Inflammatory macrophage treated with lipopolysaccharide for 4 hours (primary cell): ENCODE measurements at places on chromosomes 1 and 21.
A peak's percentile ranks its signal among the peaks of the same experiment; 100 is the strongest.

DNA sequence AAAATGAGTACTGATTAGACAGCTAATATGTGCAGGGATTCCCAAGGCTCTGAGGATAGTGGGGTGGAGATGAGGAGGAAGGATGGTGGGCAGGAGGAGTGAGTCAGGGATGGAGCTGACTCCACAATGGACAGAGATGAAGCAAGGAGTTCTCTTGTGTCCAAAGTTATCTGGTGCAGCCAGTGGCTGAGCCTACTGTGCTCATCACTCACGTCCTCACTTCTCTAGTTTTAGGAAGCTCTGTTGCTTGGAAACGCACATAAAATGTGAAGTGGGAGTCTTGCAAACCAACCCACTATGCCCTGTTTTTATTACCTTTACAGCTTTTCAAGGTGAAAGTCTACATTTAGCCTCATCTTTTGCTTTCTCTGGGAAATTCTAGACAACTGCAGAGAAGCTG lies 36.5 kb upstream of the SAMD13 start:
- DNase-seq = no peak

GRCh38 chr1:156515956-156516355 lies 15.4 kb upstream of the MEF2D start:
- peak; percentile 73 for DNase-seq

- no peak for DNase-seq
Measured at GRCh38 chr1:38898653-38899230, 17.4 kb upstream of the GJA9 start.

GRCh38 chr1:182335771-182336566 lies 55.6 kb downstream of the GLUL start:
- no peak for DNase-seq

DNA sequence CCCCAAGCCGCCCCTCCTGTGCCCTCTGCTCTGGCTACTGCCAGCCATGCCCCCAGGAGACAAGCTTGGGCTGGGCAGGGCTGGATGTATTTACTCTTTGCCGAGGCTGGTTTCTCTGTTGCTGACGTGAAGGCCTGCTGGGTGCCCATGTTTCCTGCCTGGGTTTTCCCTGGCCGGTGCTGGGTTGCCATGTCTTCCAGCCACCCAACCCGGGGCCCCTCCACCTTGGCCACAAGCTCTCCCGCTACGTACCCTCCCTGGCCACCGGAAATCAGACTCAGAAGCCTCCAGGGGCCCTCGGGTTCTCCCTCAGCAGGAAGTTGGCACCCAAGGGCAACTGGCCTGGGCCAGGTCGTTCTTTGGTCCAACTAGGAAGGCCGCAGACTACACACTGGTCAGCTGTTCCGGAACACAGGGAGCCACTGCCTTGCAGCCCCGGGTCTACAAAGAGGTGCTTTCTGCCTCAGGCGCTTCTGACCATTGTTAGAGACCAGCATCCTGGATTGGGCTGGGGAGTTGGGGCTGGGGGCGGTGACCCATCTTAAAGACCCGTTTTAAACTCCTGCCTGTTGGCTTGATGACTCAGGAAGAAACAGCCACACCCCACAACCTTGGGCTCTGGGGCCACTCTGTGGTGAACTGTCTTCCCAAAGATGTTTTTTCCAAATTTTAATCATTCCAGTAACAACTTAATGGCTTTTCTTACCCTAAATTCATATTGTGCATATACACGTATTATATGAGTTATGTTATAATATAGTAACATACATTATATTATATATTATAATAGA lies 71.2 kb upstream of the RUNX3 start:
- DNase-seq = no peak

- DNase-seq = no peak
Measured at GRCh38 chr1:235030919-235031596, 97.6 kb downstream of the TOMM20 start.

DNA sequence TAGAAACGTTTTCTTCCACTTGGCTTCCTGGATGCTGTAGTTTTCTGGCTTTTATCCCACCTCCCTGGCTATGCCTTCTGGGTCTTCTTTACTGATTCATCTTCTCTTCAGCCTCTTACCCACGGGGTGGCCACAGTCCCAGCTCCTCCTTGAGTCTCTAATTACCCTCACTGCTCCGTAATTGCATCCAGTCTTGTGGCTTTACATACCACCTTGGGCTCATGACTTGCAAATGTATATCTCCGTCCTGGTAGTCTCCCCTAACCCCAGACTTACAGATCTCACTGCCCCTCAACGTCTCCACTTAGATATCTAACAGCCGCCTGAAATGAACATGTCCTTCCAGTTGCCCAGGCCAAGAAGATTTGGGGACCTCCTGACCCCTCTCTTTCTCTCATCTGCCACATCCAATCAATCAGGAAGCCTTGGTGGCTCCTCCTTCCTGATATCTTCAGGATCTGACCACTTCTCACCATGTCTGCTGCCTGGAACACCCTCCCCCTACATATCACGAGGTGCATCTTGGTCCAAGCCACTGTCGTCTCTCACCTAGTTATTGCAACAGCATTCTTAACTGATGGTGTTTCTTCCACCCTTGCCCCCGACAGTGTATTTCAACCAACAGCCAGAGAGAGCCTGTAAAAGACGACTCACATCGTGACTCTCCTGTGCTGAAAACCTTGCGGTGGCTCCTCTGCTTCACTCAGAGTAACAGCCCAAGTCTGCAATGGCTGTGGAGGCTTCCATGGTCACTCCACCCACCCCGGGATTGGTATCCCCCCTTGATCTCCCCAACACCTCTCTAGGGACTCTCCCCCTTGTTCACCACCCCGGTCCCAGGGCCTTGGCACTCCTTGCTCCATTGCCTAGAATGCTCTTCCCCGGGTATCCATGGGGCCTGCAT lies 219.0 kb upstream of the POU3F1 start:
- no peak for DNase-seq

DNA sequence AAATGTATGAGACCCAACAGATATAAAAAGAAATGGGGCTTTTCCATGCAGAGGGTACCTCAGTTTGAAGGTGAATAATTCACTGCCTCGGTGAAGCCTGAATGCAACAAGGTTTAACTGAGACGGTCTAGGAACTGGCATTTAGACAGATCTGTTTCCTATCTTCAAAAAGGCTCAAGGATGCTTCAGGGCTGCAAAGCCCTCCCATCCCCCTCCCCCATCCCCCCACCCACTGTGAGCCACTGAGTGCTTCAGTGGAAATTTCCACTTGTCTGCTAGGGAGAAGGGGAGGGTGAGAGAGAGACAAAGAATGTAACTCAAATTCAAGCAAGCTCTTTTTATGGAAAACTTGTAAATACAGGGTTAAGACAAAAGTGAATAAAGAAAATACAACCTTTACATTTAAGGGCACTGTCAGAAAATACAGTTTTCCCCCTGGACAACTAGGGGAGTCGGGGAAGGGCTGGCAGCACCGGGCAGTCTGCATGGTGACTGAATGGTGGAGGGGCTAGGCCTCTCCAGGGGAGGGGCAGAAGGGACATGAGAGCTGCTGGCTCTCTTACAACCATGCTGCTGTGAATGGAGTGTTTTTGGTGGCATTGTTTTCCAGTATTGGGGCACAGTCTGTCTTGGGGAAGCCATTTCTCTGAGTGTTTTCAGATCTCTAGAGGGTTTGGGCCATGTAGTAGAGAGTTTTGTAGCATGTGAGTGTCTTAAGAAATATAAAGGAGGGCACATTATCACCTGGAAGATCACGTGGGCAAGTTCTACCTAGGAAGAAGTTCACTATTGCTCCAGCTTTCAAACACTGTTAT lies 56.7 kb downstream of the MRPS6 start:
- DNase-seq = no peak

DNA sequence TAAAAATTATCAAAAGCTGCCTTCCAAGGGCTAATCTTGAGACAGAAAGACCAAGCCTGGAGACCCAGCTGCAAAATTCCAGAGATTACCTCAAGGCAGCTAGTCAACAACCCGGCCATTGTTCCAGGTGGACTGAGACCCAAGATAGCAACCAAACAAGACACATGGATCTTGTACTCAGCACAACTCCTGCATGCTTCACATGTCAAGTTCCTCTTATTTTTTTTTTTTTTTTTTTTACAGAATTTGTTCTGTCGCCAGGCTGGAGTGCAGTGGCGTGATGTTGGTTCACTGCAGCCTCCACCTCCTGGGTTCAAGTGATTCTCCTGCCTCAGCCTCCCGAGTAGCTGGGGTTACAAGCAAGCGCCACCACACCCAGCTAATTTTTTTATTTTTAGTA lies 40.1 kb downstream of the CD2 start:
- peak; percentile 5 for DNase-seq

DNA sequence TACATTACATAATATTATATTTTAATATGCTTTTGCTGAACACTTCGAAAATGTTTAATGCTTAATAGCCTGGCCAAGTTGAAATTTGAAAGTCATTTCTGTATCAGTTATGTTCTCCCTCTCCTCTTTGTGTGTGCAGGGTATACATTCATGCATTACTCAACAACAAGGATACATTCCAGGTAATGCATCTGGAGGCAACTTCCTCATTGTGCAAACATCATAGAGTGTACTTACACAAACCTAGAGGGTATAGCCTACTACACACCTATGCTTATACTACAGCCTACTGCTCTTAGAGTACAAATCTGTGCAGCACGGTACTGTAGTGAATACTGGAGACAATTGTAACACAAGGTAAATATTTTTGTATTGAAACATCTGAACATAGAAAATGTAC lies 407.3 kb downstream of the MRPL39 start:
- no peak for DNase-seq

- DNase-seq = no peak
Measured at GRCh38 chr1:193318347-193318746, 131.9 kb upstream of the B3GALT2 start.

- peak; percentile 92 for DNase-seq
Measured at GRCh38 chr1:40341491-40342380, 24.6 kb upstream of the COL9A2 start.

GRCh38 chr1:10794724-10795275 lies 1.6 kb downstream of the CASZ1 start:
- peak; percentile 2 for DNase-seq

GRCh38 chr1:39800471-39800835 lies 11.8 kb upstream of the BMP8B start:
- no peak for DNase-seq

DNA sequence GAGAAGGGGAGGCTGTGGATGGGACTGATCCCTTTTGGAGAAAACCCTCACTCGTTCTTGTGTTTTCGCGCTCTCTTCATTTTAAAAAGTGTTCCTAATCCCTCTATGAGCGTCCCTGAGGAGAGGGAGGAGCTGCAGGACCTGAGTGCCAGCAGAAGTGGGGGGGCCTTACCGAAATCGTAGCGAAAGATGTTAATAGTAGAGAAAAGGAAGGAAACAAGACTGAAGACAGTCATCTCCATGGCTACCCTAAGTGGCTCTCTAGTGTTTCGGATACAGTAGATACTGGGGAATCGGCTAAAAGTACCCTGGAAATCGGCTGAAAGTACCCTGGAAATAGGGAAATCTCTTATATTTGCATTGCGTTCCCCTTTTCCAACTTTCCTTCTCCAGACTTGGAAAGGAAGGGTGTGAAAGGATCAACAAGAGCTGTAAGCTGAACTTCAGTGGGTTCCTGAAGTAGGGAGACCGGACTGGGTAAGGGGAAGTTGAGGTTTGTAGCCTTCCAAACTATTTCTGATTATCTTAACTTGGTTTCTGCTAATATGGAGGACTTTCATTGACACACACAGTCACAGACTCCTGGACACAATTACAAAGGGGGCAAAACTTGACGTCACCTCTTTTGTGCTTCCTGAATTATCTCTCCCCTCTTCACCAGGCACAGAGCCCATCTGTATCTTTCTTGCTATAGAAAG lies 486 bp upstream of the DSTYK start:
- no peak for DNase-seq

DNA sequence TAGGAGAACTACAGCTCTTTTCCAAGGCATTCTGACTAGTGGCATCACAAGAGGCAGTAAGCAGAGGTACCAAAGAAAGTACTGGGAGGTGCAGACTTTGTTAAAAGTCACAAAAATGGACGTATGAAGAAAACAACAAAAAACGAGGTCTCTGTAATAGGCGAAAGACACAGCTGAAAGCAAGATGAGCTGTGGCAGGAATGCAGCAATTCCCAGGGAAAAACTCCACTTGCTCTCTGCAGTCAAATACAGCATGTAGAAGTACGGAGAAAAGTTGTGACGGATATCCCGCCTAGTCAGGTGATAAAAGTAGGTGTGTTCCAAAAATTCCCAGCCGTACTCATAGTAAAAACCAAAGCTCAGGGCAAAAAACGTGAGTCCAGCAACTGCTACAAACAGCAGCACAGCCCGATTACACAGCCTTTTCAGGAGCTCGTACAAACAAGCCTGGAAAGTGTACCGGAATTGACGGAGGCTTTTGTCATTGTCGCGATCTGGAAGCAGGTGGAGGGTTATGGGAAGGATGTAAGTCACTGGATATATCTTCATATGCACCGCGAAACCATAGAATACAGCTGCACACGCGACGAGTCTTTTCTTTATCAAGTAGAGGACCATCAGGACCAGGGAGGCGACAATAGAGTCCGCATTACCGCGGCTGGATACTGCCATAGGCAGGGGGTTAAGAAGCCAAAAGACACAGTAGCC lies 979 bp downstream of the PIGM start:
- no peak for DNase-seq

GRCh38 chr1:68230484-68230802 lies 1.9 kb downstream of the WLS start:
- DNase-seq = no peak

GRCh38 chr1:66412704-66413103 lies 121.2 kb upstream of the SGIP1 start:
- DNase-seq = no peak

DNA sequence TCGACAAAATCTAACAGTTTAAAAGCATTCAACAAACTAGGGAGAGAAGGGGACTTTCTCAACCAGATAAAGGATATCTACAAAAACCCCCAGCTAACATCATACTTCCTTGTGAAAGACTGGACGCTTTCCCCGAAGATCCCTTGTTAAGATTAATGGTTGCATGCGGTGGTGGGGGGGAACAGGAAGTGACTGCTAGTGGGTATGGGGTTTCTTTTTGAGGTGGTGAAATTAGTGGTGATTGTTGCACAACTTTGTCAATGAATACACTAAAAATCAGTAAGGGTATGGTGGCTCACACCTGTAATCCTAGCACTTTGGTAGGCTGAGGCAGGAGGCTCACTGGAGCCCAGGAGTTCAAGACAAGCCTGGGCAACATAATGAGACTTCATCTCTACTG lies 26.9 kb upstream of the EYA3 start:
- peak; percentile 98 for DNase-seq
